ENCODE measurements at places on chromosomes 6 and 20.

DNA sequence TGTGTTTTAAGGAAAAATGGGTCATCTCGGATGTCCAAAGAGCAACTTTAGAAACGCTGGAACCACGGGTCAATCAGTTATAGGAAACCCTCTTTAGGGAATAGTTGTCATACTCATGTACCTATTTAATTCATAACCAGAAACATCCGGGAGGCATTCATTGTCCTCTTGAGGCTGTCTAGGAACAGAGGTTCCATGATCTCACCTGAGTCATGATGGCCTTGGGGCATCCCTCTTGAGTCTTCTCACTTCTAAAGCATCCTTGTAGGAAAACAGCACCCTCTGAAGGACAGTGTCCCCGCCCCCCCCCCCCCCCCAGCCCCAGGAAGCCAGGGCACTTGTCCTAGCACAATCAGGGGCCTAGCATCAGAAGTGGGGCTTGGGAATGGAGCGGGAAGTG, 46.3 kb upstream of the CDH4 start:
- DNase-seq = no peak

- DNase-seq = no peak
Measured at GRCh38 chr20:31910071-31910803, 39.8 kb downstream of the TTLL9 start.

GRCh38 chr6:5827056-5827904, 179.4 kb downstream of the NRN1 start:
- no peak for DNase-seq

- no peak for DNase-seq
Measured at GRCh38 chr6:26086211-26086610, 1.0 kb upstream of the HFE start.

GRCh38 chr20:24647713-24648112, 178.3 kb downstream of the SYNDIG1 start:
- DNase-seq = no peak

DNA sequence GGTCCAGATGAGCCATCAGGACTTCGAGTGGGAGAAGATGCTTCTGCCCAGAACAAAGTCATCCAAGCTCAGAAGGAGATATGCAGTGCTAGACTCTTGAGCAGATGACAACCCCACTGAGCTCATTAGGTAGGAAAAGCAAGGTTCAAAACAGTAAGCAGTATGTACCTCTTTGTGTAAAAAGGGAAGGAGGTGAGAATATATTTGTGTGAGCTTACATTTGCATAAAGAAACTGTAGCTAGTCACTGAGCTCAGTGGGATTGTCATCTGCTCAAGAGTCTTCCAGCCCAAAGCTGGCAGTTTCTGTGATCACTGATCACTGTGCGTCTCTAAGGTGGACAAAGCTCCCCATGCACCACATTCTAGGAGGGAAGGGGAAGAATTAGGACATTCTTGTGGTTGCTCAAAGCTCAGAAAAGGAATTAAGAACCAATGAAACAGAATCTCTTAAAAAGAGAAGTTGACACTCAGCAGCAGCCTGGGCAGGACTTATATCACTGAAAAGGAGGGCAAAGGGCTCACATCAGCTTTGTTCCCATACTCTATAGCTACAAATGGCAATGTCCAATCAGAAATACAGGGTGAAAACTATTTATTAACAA, 90.0 kb upstream of the MAFB start:
- no peak for DNase-seq

DNA sequence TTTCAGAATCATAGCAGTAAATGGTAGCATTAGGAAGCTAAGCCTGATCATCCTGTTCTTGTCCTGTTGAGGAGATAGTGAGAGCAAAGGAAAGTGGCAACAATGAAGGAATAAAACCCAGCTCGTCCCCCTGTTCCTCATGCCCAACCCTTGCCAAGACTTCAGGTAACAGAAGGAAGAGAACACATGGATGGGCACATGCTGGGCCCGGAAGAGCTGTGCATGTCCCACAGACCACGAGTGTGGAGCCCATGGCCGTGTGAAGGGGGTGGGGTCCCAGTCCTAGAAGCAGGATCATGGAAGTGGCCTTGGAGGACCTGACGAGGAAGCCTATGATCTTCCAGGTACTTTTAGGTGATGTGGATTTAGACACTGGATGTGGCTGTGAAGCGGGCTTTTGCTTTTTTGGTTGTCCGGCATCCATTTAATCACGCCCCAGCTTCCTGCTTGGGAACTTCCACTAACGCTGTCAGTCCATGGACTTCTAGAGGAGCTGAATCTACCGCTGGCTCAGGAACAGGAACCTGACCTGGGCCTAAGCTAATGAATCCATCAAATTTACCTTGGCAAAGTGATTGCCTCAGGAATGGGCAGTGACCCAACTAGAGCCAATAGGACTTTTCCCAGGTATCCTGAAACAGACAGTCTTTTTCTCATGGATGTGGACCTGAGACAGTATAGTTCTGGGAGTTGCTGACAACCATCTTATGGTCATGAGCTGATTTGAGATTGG, 79.3 kb upstream of the ARMC2 start:
- no peak for DNase-seq

DNA sequence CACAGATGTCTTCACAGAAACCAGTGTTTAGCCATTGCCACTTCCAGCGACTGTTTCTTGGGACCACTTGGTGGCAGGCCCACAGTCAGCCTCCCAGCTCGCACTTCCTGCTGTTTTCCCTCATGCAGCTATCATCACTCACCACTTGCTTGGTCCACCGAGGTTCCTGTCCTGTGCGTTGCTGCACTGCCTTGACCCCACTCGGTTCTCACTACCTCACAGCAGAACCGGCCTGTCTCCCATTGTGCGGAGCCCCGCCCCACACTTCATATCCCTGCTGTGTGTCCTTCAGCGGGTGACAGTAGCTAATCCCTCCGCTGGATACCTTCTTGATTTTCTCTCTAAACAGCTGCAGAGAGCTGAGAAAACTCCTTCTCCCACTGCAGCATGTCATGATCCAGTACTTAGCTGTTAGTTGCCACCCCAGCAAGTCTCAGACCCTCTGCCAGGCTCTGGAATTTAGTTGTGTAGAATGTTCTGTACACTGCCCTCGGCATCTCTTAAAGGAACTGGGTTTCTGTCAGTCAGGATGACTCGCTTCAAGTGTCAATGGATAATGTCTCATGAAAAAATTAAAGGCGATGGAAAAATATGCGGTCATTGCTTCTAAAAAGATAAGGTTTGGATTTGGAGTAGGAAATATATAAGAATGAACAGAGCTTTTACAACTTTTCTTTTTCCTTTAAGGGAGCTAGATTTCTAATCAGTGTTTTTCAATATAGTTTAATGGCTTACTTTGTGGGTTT, 208.0 kb downstream of the FARS2 start:
- DNase-seq = no peak

GRCh38 chr6:68633281-68633971, 1.7 kb upstream of the ADGRB3 start:
- no peak for DNase-seq

DNA sequence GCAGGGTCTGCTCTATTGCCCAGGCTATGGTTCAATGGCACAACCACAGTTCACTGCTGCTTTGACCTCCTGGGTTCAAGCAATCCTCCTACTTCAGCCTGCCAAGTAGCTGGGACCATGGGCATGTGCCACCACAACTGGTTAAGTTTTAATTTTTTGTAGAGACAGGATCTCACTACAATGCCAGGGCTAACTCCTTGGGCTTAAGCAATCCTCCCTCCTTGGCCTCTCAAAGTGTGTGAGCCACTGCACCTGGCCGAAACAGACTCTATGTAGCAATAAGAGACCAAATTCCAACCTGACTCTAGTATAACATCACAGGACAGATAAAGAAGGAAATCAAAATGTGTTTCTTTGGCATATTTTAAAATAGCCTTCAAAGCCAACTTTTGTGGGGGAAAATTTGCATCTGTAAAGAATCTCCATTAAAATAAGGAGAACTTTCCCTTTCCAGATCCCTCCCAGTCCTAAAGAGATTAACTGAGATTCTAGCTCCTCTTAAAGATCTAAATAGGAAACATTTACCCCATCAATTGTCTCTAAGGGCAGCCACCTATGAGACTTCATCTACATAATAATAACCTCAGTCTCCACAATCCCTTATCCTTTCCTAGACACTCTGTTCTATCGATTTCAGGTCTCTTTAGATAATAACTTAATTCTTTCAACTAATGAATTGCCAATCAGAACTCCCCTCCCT, 94.7 kb upstream of the PLCB4 start:
- DNase-seq = no peak

GRCh38 chr6:163319609-163320366, 94.7 kb upstream of the QKI start:
- DNase-seq = no peak

DNA sequence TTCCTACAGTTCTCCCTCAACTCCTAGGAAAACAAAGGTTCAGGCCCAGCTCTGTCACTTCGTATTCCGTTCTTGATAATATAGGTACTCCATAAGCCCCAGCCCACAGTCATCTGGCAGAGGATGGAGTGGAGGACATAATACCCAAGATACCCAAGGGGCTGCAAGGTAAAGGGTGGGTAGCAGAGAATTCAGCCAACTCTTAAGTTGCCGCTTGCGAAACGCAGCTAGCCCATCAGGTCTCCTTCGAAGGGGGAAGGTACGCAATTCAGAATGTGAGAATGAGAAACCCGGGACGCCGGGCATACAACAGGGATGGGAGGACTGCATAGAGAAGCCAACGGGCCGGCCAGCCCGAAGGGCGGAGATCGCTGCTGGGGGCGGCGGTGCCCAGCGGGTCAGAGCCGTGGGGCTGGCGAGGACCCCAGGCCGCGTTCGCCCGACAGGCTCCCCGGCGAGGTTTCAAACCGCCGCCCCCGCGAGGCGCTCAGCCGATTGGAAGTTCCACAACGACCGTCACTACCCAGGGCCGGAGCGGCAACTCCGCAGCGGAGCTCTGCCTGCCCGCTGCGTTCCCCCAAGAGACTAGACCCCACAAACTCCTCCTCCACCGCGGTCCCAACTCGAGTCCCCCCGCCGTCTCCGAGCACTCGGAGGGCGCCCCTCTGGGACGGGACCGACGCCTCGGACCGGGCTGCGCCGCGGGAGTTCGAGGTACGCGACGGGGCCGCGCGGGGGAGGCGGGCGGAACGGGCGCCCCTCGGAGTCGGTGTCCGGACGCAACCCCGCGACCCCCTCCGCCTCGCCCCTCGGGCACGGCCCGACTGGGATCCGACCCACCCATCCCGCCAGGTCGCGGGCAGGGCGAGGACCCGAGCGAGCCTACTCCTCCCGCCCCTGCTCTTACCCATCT, 911 bp downstream of the CDK19 start:
- peak; percentile 57 for DNase-seq

DNA sequence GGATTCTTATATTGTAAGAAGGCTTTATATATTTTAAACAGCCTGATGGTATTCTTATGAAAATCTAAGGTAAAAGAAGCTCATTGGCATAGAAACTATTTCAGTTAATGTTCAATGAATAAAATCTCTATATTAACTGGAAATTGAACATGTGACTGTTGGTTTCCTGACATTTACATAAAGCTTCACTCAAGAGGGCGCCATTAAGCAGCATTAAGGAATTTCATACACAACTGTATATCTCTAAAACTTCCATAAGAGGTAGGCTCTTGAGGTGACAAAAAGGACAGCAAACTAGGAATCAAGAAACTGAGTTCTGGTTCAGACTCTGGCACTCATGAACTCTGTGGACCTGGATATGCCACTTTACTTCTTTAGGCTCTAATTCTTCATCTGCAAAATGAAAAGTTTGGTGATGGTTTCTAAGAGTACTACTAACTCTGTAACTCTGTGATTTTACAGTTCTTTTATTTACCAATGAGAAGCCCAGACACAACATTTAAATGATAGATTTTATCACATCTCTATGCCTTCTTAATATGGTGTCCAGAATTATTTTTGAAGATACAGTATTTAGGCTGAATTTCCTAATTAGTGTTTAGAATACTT, 147.5 kb downstream of the FLRT3 start:
- no peak for DNase-seq

GRCh38 chr6:68758559-68758958, 123.5 kb downstream of the ADGRB3 start:
- no peak for DNase-seq

- no peak for DNase-seq
Measured at GRCh38 chr6:137284811-137285110, 65.6 kb upstream of the IFNGR1 start.

- no peak for DNase-seq
Measured at GRCh38 chr6:42193491-42193894, 1.3 kb downstream of the GUCA1B start.

DNA sequence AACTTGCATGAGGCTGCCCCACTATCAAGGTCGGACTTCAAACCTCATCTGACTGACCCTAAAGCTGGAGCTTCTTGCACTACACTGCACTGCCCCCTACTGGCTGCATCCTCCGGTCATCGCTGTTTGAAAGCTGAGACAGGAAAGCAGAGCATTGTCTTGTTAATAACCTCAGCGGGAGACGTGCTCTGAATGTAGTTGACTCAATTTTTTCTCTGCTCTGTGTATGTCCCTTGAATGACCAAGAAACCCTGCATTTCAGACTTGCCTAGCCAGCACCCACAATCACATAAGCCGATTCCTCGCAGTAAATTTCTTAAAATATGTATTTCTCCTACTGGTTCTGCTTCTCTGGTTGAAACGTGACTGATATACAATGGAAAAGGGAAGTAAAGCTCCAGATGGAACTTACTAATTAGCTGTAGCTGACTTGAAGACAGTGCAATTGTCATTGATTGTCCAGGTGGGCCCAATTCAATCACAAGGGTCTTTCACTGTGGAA, 27.8 kb downstream of the TCF21 start:
- DNase-seq = peak; percentile 86

GRCh38 chr20:24755411-24755922, 193.6 kb upstream of the CST7 start:
- DNase-seq = no peak

DNA sequence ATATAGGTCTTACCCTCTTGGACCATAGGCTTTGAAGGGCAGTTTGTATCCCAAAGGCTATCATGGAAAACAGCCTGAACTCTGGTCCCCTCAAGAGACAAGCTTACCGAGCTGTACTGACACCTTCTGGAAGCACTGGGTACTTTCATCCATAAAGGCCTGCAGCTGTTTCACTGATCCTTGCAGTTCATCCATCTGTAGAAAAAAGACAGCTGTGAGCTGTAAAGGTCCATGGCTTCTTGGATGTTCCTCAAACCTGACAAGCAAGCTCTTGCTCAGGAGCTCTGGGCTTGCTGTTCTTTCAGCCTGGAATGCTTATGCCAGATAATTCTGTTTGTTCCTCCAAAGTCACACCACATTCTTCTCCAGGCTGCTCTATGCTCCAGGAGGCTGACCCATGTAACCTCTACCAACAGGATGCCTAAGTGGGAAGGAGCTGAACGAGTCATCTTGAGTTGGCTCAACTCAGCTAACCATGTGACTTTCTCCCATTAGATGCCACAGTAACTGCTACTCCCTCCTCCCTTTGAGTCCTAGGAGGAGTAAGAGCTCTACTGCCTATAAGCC, 8.8 kb upstream of the NDRG3 start:
- peak; percentile 19 for DNase-seq

GRCh38 chr6:25927178-25927577, 3.3 kb downstream of the SLC17A2 start:
- DNase-seq = no peak

GRCh38 chr6:13378669-13379590, 50.6 kb upstream of the TBC1D7 start:
- DNase-seq = no peak

DNA sequence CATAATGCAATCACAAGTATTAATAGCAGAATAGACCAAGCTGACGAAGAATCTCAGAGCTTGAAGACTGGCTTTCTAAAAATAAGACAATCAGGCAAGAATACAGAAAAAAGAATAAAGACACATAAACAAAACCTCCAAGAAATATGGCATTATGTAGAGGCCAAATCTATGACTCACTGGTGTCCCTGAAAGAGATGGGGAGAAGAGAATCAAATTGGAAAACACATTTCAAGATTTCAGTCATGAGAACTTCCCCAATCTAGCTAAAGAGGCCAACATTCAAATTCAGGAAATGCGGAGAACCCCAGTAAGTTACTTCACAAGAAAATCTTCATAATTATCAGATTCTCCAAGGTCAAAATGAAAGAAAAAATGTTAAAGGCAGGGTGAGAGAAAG, 69.0 kb upstream of the PDE7B start:
- no peak for DNase-seq

Measured in stimulated activated CD4-positive, alpha-beta T cell treated with anti-CD3 and anti-CD28 coated beads, Interleukin-4, amount 100 ng/mL, for 48 hours (primary cell).